Dermis microvascular lymphatic vessel endothelial cell (primary cell): ENCODE measurements at places on chromosomes 11 and 22. TPM values are rescaled to one million over a fixed set of nuclear protein-coding genes. Genes with fewer than 3 reads are reported as not detected.

DNA sequence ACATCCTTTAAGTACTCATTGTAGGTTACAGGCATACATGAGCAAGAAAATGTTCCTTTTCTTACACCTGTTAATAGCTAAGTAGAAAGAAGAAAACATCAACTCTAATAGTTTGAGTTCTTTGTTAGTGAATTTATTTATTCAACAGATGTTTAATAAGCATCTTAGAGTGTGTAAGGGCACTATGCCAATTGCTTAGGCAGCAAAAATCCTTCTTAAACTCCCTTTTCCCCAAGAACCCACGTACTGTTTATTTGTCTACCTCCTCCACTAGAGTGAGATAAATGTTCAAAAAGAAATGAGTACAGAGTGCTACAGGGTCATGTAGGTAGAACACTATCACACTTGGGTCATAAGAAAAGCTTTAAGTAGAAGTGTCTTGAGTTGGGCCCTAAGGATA is 131.4 kb downstream of the CD44 start:
- DNase-seq: no peak

GRCh38 chr11:87425391-87425790 is 387.7 kb downstream of the TMEM135 start:
- no peak for DNase-seq

GRCh38 chr11:12727563-12728211 is 53.5 kb downstream of the TEAD1 start:
- DNase-seq: peak; percentile 47

- DNase-seq: no peak
Observed at GRCh38 chr11:124838805-124839127, 26.5 kb upstream of the ROBO3 start.

GRCh38 chr22:19784384-19785175 is 24.0 kb downstream of the TBX1 start:
- DNase-seq: no peak

- DNase-seq: no peak
Observed at GRCh38 chr11:34827228-34827627, 89.0 kb downstream of the APIP start.

- DNase-seq: no peak
Observed at GRCh38 chr11:104572279-104572678, 326.0 kb downstream of the CASP12 start.

GRCh38 chr11:13033760-13034533 is 24.8 kb downstream of the RASSF10 start:
- no peak for DNase-seq

DNA sequence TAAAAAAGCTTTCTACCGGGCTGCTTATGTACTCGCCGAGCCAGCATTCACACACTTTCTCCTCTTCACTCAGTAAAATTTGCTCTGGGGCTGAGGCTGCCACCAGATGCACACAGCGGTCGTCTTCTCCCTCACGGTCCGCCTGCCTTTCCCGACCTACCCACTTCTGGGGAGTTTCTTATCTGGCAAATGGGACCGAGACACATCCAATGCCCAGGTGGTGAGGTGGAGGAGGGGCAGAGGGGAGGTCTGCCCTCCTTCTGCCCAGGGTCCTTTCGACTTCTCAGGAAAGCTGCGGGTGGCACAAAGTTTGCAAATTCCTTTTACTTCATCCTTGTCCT is 43.9 kb downstream of the GRIK4 start:
- DNase-seq: no peak

GRCh38 chr11:73218106-73218829 is at the start of gene P2RY2:
TSS of gene P2RY2 (plus strand) at chr11:73218281. CDS start at chr11:73234160, 15,879 bp downstream.
- DNase-seq: peak; percentile 60

- DNase-seq: no peak
Observed at GRCh38 chr22:34588871-34589545, 476.9 kb upstream of the ISX start.

GRCh38 chr11:99020352-99021225 is at the start of gene CNTN5:
TSS of gene CNTN5 (plus strand) at chr11:99020949.
- no peak for DNase-seq

- no peak for DNase-seq
Observed at GRCh38 chr11:70434813-70435278, 36.5 kb downstream of the CTTN start.

DNA sequence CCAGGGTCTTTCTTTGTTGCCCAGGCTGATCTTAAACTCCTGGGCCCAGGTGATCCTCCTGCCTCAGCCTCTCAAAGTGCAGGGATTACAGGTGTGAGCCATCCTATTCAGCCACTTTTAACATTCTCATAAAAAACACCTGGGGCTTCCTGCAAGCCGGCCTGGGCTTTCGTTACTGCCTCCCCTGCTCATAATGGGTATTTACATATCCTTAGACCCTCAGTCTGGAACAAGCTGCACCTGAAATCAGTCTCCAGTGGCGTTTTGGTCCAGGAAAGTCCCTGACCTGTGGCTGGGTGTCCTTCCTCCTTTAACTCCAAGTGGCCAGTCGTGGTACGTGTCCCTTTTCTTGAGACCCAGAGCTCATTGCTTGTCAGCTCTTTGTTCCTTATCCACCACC is 320.7 kb downstream of the TMEM135 start:
- DNase-seq: no peak

DNA sequence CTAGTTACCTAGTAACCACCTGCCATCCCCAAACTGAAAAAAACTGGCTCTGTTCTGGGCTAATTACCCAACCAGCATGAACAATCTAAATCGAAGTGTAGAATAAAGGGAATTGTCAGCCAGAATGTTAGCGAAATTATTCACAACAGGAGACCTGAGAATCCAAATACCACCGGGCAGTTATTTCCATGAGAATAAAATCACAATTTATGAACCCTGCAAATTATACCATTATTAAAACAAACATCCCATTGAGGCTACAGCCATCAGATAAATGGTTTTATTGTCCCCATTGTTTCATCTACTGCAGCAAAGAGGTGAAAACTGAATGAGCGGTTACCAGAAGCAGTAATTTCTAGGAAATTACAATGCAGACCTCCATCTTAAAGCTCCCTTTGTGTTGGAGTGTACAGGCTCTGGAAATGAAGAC is 21.7 kb downstream of the FAM168A start:
- DNase-seq: no peak

The ALX4 gene
- not detected in 2 replicates for total RNA-seq

The FOLR2 gene
- total RNA-seq: not detected in 2 replicates

The LRRC56 gene
- total RNA-seq: 0.26 and 0.51 TPM in 2 replicates

The PTPRCAP gene
- 0.51 TPM in 1 of 2 replicates, not detected in the other for total RNA-seq

The DRICH1 gene
- total RNA-seq: 0.13 TPM in 1 of 2 replicates, not detected in the other

The CARD10 gene
- 47.9 and 55.6 TPM in 2 replicates for total RNA-seq

The SSTR3 gene
- total RNA-seq: not detected in 2 replicates

The BEST1 gene
- total RNA-seq: under 0.01 and 0.13 TPM in 2 replicates

The USP2 gene
- 0.13 and 0.25 TPM in 2 replicates for total RNA-seq

The CNGA4 gene
- total RNA-seq: not detected in 2 replicates
